ENCODE measurements at places on chromosomes 16 and 17.
A peak's percentile ranks its signal among the peaks of the same experiment; 100 is the strongest.

DNA sequence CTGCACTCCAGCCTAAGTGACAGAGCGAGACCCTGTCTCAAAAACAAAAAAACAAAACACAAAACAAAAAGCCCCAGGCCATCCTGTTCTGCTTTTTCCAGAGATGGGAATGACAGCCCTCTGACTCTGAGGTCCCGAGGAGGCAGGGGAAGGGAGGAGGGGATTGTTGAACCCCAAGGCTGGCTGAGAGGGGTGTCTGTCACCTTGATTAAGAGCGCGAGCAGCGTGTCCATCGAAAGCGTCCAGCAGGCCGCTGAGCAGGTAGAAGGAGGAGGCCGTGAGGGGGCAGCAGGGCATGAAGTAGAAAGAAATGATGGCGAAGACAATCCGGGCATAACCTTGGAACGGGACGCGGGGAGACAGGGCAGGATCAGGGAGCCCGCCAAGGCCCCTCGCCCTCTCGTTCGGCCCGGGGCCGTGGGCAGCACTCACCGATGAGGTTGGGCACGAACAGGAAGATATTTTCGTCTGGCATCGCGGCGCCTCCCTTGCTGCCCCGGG, 593 bp downstream of the CDIPT start:
- no peak for DNase-seq

DNA sequence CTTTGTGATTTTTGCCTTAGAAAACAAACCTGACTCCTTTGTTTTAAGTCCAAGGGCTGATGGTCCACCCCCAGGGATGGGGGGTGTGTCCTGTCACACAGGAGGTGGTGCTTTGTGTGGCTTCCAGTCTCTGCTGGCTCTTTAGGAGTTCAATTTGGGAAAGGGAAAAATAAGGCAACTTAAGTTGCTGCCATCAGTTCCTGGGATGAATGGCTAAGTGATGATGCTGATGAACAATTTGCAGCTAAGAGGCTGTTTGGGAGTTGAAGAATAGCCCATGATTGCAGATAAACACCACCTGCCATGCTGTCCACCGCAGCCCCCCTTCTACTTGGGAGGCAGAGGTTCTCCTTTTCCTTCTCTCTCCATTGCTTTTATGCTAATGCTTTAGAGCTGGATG, 40.2 kb downstream of the ARL4D start:
- DNase-seq, result no peak

DNA sequence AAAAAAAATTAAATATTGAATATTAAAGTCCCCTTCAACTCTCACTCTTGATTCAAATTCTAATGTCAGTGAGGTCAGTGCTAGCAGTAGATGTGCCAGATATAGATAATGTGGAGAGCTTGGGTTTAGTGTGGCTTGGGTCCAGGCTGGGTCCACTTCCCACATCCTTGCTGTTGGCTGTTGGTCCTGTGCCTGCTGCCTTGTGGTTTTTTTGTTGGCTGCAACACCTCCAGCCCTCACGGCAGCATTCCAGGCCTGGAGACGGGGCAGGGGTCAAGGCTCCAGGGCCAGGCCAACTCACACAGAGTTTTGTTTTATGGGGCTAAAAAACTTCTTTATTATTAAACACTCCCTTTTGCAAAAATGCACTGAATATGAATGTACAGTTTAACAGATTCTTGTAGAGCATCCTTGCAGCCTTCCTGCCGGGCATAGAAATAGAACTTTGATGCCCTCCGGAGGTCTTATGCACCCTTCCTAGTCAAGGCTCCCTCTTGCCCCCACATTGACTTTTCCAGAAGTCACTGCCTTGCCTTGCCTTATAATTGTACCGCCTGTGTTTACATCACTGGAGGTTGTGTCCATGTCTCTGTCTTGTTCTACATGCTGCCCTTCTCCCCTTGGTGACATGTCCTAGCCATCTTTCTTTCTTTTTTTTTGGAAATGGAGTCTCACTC, 25.5 kb upstream of the MYO15B start:
- no peak for DNase-seq

- no peak for DNase-seq
Measured at GRCh38 chr17:55285340-55286301, 20.9 kb downstream of the HLF start.

GRCh38 chr17:37461668-37462067, 28.0 kb upstream of the DUSP14 start:
- DNase-seq, result no peak

DNA sequence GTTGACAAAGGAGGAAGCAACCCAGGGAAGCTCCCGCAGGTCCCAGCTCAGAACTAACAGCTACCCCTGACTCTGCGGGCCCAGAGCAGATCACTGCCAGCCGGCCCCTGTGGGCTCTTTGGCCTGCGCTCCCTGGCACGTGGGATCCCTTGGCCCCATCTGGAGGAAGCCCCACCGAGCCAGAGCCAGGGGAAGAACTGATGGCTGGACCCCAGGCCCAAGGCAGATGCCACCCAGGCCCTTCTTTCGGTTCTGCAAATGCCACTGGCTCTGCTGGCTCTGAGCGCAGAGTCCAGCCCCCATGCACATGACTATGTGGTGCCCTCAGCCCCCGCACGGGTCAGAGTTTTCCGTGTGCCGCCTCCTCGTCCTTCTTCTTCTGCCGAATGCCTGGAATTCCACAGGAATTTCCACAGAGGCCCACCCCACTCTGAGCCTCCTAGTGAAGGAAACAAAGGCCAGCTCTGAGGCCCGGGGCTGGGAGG, 35.8 kb upstream of the SNN start:
- no peak for DNase-seq

- DNase-seq, result no peak
Measured at GRCh38 chr16:25030420-25031131, 15.4 kb upstream of the ARHGAP17 start.

DNA sequence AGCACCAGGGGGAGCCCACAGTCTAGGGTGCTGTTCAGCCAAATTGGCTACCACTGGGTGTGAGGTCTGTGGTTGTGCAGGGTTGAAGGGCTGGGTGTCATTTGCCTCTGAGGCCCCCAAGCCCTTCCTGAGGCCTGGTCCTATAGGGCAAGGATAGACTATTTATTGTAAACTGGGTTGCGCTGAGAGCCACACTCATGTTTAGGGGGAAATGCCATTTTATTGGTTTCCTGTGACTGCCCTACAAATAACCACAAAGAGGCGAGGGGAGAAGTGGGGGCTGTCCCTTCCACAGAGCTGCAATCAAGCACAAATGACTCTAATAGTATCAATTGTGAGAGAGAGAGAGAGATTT, 3.6 kb upstream of the ZCCHC14 start:
- DNase-seq, result no peak

DNA sequence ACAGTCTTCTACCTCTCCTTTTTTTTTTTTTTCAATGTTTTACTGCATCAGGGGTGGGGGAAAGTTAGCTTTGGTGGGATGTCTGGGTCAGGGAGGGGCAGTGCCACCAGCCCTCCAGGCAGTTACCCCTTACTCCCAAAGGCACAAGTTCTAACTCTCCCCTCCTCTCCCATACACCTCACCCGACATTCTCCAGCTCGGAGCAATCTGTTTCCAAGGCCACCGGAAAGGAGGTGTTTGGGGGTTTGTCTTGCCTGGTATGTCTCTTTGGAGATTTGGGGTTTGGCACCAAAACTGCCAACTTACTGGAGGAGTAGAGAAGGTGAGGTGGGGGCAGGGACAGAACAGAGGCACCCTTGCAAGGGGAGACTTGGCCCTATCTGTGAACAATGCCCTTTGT, 4.7 kb downstream of the DLX3 start:
- no peak for DNase-seq

GRCh38 chr16:2278272-2278608, 10.3 kb upstream of the RNPS1 start:
- no peak for DNase-seq

GRCh38 chr17:40219594-40220338, 662 bp downstream of the WIPF2 start:
- DNase-seq, result peak; percentile 47

GRCh38 chr17:57295526-57296023, 39.3 kb downstream of the MSI2 start:
- peak; percentile 54 for DNase-seq

DNA sequence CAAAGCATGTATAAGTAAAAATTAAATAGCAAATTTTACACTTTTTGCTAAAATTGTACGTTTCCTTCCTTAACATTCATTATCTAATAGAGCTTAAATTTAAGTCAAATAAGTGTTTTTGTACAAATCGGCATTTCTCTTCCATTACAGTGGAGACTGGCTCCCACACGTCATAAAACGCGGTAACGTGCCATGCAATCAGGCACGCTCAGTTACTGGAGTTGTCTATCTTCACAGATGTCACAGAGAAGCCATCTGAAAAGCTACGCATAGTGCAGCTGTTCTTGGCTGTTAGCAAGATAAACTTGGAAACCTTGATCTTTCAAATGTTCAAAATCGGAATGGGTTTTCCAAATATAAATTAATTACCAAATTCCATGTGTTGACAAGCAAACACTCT, 165.3 kb downstream of the STX8 start:
- no peak for DNase-seq

GRCh38 chr17:16449121-16449570, 33.8 kb downstream of the TRPV2 start:
- DNase-seq, result no peak

GRCh38 chr17:42750739-42751344, 6.0 kb upstream of the EZH1 start:
- no peak for DNase-seq

DNA sequence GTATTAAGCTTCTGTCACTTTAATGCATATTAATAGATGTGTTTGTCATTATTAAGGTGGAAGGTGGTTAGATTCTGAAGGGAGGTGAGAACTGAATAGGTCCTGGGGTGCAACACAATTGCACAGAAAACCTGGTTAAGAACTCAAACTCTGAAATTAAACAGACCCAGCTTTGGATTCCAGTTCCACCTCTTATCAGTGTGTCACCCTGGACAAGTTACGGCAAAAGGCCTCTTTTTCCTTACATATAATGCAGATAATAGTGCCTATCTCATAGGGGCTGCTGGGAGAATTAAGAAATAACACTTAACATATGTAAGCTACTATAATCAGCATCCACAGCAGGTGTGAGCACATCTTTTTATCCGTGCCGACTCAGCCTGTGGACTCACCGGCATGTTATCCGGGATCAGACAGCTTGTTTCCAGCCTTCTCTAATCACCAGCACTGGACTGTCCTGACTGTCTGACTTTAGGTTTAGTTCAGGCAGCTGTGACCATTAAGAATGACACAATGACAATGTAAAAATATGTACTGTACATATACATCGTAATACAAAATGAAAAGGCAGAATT, 31.4 kb downstream of the TEX2 start:
- no peak for DNase-seq

DNA sequence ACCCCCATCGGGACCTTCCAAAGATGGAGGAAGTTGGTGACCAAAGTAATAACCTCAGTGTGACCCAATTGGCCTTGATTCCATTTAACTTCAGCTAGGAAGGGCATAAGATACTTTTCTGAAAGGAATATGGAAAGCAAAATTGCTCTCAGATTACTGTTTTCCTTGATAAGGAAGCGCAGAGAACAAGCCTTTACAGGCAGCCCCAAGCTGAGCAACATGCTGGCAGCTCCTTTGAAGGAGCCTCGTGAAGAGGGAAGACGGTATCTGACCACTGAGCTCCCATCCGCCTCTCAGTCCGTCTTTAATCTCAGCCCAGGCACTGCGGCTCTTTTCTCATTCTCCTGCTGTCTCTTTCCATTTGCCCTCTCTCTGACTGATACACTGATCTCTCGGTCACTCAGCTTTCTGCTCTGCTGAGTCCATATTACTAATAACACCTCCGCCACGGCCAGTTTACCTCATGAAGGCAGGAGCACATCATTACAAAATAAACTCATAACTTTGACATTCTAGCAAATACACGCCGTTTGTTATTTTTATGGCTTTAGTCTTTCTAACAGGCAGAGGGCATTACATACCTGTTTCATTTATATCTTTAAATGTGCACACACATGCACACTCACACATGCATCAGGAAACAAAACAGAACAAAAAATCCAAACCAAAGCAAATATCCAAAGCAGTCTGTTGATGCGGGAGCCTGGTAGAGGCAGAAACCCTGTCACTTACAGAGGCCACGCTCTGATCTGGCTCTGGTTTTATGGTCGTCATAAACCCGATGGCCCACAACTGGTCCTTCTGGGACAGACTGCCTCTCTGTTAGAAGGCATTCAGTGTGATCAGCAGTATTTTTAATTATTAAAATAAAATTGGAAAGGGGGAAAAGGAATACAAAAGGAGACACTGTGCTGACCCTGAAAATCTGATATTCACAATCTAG, 183.2 kb downstream of the AATF start:
- DNase-seq, result no peak

- DNase-seq, result peak; percentile 99
Measured at GRCh38 chr17:34382621-34383124, 19.6 kb upstream of the CCL1 start.

DNA sequence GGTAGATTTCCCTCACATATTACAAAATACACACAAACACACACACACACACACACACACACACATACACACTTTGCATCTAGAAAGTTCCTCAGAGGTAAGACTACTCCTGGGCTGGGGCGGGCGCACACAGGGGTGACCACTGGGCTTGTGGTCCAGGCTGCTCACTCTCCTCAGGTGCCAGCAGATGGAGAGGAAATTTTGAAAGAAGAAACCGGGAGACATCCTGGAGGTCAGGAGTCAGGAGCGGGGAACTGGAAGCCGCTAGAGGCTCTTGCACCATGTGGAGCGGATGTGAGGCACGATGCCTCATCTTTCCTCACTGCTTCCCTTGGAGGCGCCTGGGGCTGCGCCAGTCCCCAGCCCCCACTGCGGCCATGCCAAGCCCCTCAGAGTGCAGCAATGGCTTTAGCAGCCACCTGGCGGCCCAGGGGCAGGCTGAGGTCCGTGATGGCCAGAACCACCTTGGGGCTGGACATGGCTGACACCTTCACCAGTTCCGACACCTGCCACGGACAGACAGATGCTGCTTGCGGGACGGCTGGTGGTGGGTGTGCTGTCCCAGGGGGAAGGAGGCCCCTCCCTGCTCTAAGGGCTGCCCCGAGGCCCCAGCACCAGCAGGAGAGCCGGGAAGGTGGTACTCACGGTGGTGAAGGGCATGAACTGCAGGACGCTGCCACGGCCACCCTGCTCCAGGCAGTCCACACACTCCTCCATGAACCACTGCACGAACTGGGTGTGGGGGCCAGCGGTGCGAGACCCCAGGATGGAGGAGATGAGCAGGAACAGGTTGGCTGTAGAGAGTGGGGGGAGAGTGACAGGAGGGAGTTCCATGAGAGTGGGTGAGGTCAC, 4.1 kb downstream of the CSF3 start:
- no peak for DNase-seq

DNA sequence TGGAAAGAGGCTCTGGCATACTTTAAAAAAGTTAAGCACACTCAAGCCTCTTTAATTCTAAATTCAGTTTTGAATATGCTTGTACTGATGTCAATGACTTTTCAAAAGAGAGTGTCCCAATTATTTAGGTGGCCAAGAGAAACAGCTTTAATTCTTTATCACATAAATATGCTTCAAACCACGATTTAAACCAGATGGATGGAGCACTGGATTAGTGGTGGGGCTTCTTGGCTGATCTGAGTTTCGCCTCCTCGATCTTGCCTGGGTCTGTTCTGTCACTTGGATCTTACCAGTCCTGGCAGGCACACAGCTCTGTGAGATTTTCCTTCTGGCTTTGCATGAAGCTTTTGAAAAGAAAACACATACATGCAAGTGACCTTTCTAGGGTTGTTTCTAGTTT, 467.8 kb downstream of the MAF start:
- no peak for DNase-seq
